ENCODE measurements at places on chromosomes 3 and 15. TPM values are rescaled to one million over a fixed set of nuclear protein-coding genes. Genes with fewer than 3 reads are reported as not detected.

PLCH1 gene
- total RNA-seq = not detected

BCL2A1 gene
- total RNA-seq = not detected

ATP1B3 gene
- total RNA-seq = 232 TPM

PARP3 gene
- 12.8 TPM for total RNA-seq

TLR9 gene
- total RNA-seq = not detected

ALPK3 gene
- total RNA-seq = 68.4 TPM

LINGO1 gene
- 0.18 TPM for total RNA-seq

EPHB1 gene
- total RNA-seq = 11.0 TPM

CHRNA7 gene
- total RNA-seq = 4.8 TPM

DLEC1 gene
- total RNA-seq = not detected

SLC30A4 gene
- 10.6 TPM for total RNA-seq

TM4SF4 gene
- not detected for total RNA-seq

GJD2 gene
- total RNA-seq = not detected

POLQ gene
- total RNA-seq = 1.6 TPM

ARNT2 gene
- 1.3 TPM for total RNA-seq

ISLR gene
- 0.39 TPM for total RNA-seq

DZIP1L gene
- total RNA-seq = 3.5 TPM

GAP43 gene
- total RNA-seq = 0.18 TPM

SYNPR gene
- total RNA-seq = not detected

GXYLT2 gene
- total RNA-seq = 4.8 TPM

CYP1A2 gene
- not detected for total RNA-seq

PAK6 gene
- total RNA-seq = not detected

GATM gene
- total RNA-seq = not detected

CLSTN2 gene
- 1.6 TPM for total RNA-seq

CGNL1 gene
- total RNA-seq = 26.7 TPM

TMEM212 gene
- total RNA-seq = not detected

RARRES1 gene
- total RNA-seq = 1.3 TPM

GHSR gene
- not detected for total RNA-seq

CHRNA3 gene
- total RNA-seq = not detected

GOLGA8O gene
- not detected for total RNA-seq

CLDN16 gene
- total RNA-seq = 2.5 TPM

DUT gene
- 140 TPM for total RNA-seq

FBXO40 gene
- total RNA-seq = not detected

GABRR3 gene
- total RNA-seq = not detected

RNU5B-1 gene
- total RNA-seq = not detected

GOLGA8T gene
- total RNA-seq = 0.23 TPM

AGTR1 gene
- total RNA-seq = 0.12 TPM

SLC15A2 gene
- total RNA-seq = 0.29 TPM

KIF23 gene
- 9.2 TPM for total RNA-seq

VIPR1 gene
- 1.4 TPM for total RNA-seq

SLC51B gene
- not detected for total RNA-seq

GPR87 gene
- 0.53 TPM for total RNA-seq

GOLGA8A gene
- 13.2 TPM for total RNA-seq

SLC22A14 gene
- 0.18 TPM for total RNA-seq

DLL4 gene
- total RNA-seq = 213 TPM

KIF9 gene
- 13.9 TPM for total RNA-seq

RTP3 gene
- total RNA-seq = not detected

THSD4 gene
- total RNA-seq = 110 TPM

ASB14 gene
- not detected for total RNA-seq

MYL3 gene
- total RNA-seq = not detected

LMAN1L gene
- not detected for total RNA-seq

SNTN gene
- not detected for total RNA-seq

SPATA12 gene
- total RNA-seq = 0.18 TPM

TJP1 gene
- 142 TPM for total RNA-seq

GOLGA8Q gene
- not detected for total RNA-seq

KLHL40 gene
- not detected for total RNA-seq
